GM23248 (cell line): ENCODE measurements at places on chromosomes 4 and X. TPM values are rescaled to one million over a fixed set of nuclear protein-coding genes. Genes with fewer than 3 reads are reported as not detected.

- DNase-seq = no peak
These were observed 48.6 kb downstream of the TMEM164 start for GRCh38 chrX:110051559-110051958.

DNA sequence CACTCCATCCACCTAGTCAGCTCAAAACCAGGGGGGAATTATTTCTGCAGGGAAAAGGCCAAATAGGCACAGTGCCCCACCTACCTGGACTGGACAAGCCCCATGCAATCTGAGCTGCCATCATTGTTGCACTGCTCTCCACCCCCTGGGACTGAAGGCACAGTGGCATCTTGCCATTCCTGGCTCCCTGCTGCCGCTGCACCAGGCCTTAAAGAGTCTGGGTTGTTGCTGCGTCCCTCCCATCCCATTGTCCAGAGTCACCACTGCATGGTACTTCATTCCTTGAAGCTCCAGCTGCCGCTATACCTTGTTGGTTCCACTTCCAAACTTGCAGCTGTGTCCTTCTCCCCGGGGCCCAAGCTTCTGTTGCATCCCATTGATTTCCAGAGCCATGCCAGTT, 629.7 kb downstream of the STIM2 start:
- DNase-seq = no peak

CDX4 gene
- total RNA-seq = not detected in 2 replicates

PFKFB1 gene
- not detected in 2 replicates for total RNA-seq

- DNase-seq = no peak
These were observed 190.8 kb downstream of the SPATA18 start for GRCh38 chr4:52241916-52242315.

GRCh38 chr4:20857081-20857480, 156.8 kb downstream of the PACRGL start:
- no peak for DNase-seq

DNA sequence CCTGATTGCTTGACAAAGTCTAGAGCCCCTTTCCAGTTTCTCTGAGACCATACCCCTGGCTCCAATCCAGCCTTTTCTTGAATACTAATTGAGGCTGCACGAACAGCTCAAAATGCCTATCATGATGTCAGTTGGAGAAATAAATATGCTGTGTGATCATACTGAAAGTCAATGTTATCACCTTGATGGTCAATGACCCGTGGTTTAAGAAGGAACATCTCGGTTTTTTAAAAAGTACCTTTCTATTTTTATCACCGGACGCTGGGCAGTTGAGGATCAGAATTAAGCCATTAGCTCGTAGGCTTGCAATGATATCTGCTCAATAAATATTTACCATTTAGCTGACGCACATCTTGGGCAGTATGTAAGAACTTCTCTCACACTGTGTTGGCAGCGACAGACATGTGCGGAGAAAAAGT, 852 bp upstream of the WDR44 start:
- DNase-seq = peak; percentile 47

PCDH18 gene
- 236 and 255 TPM in 2 replicates for total RNA-seq

GRCh38 chr4:27187786-27188185, 327.1 kb downstream of the STIM2 start:
- DNase-seq = no peak

RADX gene
- total RNA-seq = 1.3 and 2.1 TPM in 2 replicates

DNA sequence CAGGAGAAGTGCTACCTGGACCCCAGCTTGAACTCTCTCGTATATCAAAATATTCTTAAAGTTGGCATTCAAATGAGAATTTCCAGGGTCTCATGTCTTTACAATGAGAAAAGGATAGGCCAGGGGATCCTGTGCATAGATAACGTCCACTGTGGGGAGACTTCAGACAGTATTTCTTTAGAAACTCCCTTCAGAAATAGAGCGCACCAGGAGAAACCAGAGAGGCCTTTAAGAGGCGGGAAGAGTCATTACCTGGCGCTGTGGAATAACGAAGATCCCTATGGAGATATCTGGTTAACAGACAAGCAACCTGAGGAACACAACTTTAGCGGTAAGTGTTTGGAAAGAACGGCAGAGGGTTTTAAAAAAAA, 600 bp downstream of the RADX start:
- peak; percentile 9 for DNase-seq

MAGEA11 gene
- total RNA-seq = not detected in 2 replicates

GRCh38 chr4:127781300-127782024, 660 bp upstream of the HSPA4L start:
- peak; percentile 81 for DNase-seq

MAGEC3 gene
- not detected in 2 replicates for total RNA-seq

SCD5 gene
- 37.6 and 39.8 TPM in 2 replicates for total RNA-seq

XK gene
- not detected in 2 replicates for total RNA-seq

DNA sequence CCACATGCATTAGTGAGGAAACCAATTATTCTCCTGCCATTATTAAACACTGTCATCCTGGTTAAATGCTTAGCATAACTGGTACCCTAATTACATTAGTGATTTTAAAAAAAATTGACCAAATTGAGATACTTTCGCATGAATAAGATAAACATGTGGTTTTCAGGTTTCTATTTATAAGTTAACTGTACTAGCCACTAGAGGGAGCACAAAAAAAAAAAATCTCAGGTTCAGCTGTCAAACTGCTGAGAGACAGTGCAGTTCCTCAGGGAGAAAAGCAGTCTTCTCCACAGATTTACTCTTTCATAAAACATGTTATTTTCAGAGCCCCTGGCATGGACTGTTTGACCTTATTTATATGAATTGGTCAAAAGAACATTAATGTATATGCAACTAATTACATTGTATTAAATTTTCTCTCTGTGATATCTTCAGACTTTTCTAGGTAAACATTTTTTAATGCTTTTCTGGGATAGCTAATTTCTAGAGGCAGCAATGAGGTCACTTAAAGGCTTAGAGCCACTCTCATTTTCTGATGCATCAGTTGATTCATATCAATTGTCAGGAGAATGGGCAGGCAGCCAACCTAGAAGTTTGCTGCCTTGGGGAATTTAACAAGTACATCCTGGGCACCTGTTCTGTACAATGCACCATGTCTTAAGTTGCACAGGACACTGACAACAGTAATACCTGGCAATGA, 167.5 kb downstream of the CDS1 start:
- peak; percentile 67 for DNase-seq

- peak; percentile 28 for DNase-seq
These were observed 124.4 kb downstream of the CPE start for GRCh38 chr4:165502916-165503907.

DNA sequence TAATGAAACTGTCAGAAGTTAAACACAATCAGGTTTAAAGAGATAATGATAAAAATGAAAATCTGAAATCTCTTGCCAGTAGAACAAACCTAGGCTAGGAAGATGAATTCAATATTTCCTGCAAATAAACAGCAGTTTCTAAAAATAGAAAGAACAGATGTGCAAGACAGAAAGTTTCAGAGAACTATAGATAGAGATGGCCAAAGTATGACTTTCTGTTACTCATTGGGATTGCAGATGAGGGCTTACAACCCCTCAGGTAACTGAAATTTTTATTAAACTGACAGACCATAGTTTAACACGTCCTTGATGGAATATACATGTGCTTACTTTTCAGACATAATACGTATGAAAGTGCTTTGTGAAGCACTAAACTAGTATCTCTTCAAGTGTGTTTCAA, 82.3 kb upstream of the PPARGC1A start:
- DNase-seq = no peak

DNA sequence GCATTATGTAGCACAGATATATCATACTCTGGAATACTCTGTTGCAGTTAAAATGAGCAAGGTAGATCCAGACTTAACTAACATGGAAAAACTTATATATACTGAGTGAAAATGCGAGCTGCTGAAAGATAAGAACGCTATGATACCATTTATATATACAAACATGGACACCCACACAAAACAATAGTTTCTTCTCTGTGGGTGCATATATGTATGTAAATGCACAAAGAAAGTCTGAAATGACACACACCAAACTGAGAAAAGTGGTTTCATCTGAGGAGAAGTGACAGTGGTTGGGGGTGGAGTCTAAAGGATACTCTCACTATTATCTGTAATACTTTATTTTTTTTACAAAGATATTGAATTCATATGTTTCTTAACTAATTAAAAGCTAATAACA, 12.2 kb upstream of the FGF2 start:
- DNase-seq = no peak

BRCC3 gene
- total RNA-seq = 8.1 and 10.4 TPM in 2 replicates

EPGN gene
- total RNA-seq = 0.86 TPM in 1 of 2 replicates, not detected in the other

GRCh38 chr4:20049889-20050288, 201.8 kb upstream of the SLIT2 start:
- no peak for DNase-seq

DNA sequence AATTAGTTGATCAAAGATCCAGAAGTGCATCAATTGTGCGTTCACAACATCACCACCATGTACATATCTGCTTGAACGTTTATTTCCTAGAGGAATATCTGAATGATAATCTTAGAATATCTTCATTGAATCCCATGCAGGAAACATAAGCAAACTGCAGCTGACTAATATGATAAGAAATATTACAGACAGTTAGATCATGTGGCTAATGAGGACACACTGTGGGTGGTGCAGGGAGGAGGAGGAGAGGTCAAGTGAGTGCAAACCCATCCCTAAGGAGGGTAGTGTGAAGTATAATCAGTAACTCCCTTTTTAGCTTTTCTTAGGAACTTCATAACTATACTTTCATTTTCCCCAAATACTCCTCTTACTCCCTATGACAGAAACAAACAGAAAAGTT, 58.3 kb upstream of the HPGD start:
- DNase-seq = peak; percentile 15

SUPT20HL2 gene
- total RNA-seq = not detected in 2 replicates

GRCh38 chr4:78742300-78742699, 33.9 kb upstream of the BMP2K start:
- DNase-seq = no peak

DNA sequence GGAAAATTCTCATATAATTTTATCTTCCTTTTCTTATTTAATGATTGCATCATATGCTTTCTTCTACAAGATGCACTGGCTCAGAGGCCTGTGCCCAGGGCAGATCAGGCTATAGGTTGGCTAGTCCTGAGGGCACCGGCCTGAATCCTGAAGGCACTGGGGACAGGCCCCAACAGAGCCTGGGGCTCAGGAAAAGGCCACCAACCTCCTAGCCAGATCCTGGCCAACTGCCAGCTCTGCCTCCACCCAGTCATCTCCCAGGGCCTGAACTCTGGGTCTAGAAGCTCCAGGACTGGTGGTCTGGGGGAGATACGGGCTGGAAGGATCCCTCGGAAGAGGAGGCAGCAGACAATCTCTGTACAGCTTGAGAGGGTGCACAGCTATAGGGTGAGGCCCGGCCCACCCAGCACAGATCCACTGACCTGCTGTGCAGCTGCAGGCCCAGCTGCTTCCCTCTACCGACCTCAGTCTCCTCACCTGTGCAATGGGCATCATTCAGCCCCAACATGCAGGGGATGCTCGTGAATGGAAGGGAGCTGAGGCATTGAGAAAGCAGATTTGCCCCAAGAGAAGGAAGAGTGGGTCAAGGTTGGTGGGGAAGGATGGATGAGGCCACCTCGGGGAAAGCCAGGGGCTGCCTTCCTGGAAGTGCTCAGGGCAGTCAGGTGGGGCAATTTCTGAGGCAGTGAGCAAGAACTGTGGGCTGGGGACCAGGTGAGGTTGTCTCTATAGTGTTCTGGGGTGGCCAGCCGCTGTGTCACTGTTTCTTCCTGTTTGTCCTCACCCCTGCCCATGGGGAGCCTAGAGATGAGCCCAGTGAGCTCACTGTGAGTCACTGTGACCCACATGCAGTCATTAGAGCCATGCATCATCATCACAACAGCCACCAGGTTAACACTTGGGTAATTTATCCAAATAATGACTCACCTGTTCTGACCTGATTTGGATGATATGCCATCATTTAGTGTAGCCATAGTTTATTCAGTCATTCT, 22.4 kb upstream of the XAGE2 start:
- peak; percentile 49 for DNase-seq

GRCh38 chr4:151541389-151542071, 132.6 kb downstream of the FHIP1A start:
- DNase-seq = peak; percentile 91

REELD1 gene
- total RNA-seq = not detected in 2 replicates

GRCh38 chr4:140955641-140956040, 177.6 kb downstream of the RNF150 start:
- no peak for DNase-seq

TRPC5OS gene
- total RNA-seq = not detected in 2 replicates

- DNase-seq = no peak
These were observed 873.8 kb downstream of the GLUD2 start for GRCh38 chrX:121921258-121921657.

LRCH2 gene
- 2.3 and 2.4 TPM in 2 replicates for total RNA-seq

DDIT4L gene
- total RNA-seq = 2.3 and 3.2 TPM in 2 replicates

DNA sequence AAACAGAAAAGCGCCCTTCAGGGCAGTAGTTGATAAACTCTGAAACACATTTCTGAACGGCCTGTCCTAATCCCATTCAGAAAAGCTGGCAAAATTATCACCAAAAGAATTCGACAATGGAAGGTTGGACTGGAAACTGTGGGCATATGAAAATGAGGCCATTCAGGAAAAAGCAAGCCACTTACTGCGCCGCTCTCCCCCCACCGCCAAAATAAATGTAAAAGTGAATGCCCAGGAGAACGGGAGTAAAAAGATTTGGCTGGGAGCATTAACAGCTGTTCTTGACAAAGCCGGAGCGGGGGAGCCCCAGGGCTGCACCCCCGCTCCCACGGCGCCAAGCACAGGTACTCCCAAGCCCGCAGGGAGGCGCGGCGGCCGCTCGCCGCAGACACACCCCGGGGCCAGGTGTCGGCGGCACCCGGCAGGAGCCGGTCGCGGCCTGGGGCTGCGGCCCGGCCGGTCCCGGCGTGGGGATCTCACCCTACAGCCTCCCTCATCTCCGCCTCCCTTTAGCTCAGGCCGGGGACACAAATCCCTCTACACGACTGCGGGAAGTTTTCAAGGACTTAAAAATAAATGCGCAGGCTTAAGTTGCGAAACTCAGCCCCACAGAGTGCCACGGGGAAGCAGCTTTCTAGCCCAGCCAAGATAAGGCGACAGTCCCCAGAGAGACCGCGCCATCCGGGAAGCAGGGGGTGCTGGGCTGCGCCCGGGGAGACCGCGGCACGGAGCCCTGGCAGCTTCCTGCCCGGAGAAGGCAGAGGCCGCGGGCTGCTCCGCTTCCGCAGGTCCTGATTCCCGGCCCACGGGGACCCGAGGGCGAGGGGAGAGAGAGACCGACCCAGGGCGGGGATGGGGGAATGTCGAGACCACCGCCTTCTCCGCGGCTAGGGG, 593 bp downstream of the SH3RF1 start:
- DNase-seq = peak; percentile 61

DNA sequence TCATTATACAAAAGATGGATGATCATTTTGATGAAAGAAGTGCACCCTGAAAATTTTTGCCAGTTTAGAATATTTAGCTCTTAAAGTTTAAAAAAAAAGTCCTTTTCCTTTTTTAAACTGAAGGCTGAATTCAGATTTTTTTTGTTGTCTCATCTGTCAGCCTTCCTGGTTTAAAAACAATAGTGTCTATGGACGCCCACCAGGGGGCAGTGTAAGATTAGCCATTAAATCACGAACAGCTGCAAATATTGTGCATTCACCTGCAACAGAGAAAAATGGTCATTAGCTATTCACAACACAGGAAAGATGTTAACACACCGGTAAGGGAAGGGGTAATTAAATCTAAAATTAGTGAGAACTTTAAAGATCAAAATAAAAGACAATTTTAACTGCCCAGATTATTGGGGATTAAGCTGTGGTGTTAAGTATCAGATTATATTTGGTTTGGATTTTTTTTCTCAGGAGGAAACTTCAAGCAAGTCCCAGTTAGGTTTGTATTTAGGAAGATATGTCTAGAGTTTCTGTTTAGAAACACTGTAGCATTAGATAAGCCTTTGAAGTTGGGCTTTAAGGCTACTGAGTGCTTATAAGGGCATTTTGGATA, 4.4 kb upstream of the CXorf38 start:
- DNase-seq = peak; percentile 60
